ENCODE measurements at places on chromosomes 2 and 18. TPM values are rescaled to one million over a fixed set of nuclear protein-coding genes. Genes with fewer than 3 reads are reported as not detected.

DNA sequence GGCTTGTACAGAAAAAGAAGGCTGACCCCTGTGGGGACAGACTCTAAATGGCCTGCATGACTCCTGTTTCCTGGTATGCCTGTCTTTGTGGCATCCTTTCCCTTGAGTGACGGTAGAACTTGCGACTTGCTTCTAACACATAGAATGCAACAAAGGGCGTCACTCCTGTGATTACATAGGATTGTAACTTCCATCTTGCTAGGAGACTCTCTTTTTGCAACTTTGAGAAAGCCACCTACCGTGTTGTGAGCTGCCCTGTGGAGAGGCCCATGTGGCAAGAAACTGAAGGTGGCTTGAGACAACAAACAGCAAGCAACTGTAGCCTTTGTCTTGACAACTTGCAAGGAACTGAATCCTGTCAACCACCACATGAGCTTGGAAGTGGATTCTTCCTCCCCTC is 46.5 kb downstream of the THNSL2 start:
- DNase-seq, result no peak

GRCh38 chr18:70457788-70458187 is 168.9 kb downstream of the SOCS6 start:
- DNase-seq, result no peak

The POTEI gene
- total RNA-seq, result 0.27 TPM

GRCh38 chr2:150606380-150607060 is 119.1 kb upstream of the RND3 start:
- DNase-seq, result no peak

The C2orf92 gene
- total RNA-seq, result 15.7 TPM

DNA sequence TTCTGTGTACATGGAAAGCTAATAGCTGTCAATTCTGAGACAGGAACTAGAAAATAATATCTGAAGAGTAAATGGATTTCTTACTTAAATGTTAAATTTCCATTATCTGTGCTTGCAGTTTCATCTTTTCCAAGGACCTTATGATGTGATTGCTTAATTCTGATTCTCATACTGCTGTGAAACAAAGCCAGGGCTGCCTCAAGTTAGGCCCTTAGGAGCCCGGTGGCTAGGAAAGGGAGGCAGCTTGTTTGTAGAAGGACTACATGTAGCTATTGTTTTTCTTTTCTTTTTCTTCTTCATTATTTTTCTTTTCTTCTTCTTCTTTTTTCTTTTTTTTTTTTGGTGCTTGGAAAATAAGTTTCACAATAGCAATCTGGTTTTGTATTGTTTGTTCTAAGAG is 50.5 kb downstream of the XRCC5 start:
- DNase-seq, result no peak

DNA sequence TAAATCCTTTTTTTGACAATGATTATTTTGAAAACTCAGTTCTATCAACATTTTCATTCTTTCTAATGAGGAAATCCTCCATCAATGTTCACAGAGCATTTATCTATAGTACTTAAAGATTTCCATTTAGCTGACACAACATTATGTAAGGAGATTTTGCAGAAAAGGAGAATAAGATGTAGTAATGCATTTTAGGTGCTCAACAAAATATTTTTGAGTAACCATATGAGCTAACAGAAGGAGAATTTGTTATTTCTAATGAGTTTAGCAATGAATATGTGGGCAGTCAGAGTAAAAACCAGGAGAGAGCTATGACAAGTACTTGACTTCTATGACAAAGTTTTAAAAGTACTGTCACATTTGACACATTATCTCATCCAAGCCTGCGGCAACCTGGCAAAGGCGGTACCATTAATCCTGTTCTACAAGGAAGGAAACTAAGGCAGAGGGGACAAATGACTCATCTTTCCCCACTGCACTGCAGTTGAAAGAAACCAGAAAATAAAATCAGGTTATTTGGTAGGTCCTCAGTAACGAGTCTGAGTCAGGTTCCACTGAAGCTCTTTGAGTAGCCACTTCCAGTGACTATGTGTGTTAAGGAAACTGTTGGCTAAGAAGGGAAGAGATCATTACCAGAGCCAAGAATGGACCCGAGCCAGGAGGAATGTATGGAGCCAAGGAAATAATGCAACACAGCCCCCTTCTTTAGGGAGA is 134.1 kb upstream of the ITGB6 start:
- DNase-seq, result no peak
